ENCODE measurements at places on chromosomes 6 and 20.
A peak's percentile ranks its signal among the peaks of the same experiment; 100 is the strongest.

GRCh38 chr20:2697768-2698167 lies 5.2 kb downstream of the EBF4 start:
- DNase-seq: no peak

DNA sequence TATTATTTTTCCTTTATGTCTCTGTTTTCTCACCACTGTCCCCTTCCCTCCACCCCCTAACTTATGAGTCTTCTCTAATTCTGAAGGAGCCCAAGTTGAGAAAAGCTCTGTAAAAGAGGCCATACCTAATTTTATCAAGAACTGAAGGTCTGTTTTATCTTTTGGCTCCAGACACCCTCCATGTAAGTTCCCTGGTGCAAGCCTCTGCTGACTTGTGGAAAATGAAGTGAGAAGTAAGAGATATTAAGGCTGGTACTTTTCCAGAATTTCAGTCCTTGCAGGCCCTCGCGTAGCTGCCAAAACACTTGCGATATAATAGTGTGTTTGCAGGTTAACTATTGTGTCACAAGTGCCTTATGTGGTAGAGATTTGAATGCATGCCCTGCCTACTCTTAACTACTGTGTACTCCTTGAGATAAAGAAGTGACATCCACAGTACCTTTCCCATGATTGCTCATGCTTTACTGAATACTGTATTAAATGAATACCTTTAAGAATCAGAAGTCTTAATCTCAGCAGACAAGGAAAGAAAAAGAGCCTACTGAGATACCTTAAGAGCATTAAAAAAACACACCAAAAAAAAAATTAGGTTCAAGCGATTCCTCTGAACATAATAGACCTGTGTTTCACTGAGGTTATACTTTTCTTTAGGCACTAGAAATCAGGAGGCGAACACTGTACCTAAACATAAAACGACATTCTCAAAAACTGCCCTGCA lies 143.6 kb upstream of the ZNF184 start:
- DNase-seq: no peak

- peak; percentile 99 for DNase-seq
Measured at GRCh38 chr6:169162752-169163407, 90.8 kb downstream of the THBS2 start.

DNA sequence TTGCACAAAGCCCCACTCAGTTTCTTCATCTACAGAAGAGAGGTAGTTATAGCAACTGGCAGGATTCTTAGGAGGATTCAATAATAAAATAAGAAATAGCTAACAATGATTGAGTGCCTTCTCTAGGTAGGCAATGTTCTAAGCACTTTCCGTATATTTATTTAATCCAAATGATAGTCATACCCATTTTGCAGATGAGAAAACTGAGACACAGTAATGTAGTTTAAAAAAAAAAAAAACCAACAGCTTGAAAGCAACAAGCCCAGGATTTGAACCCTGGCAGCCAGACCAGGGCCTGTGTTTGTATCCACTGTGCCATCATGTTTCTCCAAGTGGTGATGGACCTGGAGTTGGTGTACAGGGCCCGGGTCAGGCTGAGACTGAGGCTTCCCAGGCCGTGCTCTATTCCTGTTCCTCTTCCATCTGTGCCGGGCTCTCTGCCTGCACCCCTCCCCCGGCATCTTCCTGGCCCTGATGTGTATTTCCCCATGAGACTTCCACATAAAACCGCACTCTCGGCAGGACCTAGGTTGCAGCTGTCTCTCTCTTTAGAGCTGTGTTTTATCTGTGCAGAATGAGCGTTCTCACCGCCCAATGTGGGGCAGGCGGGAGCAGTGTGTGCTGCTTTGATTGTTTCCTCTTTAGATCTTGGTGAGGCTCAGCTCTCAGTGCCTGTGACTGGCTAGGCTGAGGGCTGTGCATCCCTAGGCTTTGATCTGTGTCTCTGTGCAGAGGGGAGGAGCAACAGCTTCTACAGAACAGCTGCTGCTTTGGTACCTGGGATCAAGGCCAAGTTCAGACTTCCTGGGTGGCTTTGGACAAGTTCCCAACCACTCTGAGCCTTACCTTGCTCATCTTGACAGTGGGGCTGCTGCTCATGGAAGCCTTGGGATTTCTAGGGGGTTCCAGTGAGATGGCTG lies 49.5 kb downstream of the TOX2 start:
- DNase-seq: peak; percentile 49

- no peak for DNase-seq
Measured at GRCh38 chr20:63645218-63645617, 8.0 kb downstream of the STMN3 start.

DNA sequence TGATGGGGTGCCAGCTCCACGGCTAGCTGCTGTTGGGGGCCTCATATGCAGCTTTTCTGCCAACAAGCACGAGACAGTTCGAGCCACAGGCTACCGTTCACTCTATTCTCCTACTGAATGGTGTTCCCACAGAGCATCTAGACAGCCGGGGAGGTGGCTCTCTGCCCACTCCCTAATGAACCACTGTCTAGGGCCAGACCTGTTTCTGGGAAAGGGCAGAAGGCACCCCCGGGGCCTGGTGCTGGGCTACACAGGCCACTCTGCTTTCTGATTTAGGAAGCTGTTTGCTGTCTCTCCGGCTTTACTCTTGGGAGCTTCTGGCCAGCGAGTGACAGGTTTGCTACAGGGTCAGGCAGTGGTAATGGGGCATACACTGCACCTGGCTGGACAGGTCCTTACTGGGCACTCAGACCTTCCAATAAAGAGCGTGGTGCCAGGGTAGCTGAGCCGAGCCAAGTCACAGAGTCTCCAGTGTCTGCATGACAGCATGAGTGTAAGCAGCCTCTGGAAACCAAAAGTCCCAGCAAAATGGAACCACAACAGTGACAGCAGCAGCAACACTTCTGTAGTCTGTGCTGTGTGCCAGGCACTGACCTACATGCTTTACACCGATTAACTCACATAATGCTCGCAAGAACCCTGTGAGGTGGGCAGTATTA lies 8.4 kb downstream of the CCDC167 start:
- DNase-seq: no peak

- no peak for DNase-seq
Measured at GRCh38 chr6:1043458-1043836, 268.5 kb upstream of the FOXQ1 start.

GRCh38 chr20:13865156-13865555 lies 80.3 kb downstream of the NDUFAF5 start:
- DNase-seq: no peak

DNA sequence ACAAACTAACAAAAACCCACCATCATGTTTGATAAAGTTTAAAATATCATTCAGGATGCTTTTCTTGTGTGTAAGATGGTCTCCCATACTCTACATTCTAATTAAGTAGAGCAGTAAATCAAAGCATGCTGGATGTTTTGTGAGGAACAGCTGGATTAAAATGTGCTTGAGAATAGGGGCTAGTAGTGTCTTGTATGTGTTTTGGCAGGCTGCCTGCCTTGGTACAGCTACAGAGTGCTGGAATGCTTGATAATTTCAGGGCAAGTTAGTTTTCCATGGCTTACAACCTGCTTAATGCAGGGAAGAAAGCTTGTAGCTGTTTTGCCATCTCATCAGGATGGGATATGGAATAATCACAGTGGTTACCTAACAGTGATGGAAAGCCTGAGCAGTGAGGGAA lies 636.6 kb upstream of the MMS22L start:
- DNase-seq: no peak

DNA sequence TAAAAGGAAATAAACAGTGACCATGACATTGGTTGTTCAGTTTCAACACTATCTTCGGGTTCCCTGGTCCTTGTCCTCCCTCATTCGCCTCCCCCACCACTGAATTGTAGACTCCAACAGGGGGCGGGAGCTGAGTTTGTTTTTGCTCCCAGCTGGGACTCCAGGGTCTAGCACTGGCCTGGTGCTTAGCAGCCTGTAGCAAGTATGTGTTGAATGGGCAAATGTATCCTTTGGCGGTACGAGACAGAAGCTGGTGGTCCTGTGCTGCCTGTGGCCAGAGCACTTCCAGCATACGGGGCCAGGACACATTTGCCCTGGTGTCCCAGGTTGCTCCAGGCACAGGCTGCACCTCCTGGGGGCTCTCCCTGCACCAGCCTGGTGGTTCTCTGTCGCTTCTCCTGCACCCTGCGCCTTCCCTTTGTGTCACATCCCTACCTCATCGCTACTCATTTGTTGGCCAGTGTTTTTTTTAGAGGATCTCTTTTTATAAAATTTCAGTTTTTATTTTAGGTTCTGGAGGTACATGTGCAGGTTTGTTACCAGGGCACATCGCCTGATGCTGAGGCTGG lies 40.1 kb downstream of the PHACTR3 start:
- DNase-seq: no peak

DNA sequence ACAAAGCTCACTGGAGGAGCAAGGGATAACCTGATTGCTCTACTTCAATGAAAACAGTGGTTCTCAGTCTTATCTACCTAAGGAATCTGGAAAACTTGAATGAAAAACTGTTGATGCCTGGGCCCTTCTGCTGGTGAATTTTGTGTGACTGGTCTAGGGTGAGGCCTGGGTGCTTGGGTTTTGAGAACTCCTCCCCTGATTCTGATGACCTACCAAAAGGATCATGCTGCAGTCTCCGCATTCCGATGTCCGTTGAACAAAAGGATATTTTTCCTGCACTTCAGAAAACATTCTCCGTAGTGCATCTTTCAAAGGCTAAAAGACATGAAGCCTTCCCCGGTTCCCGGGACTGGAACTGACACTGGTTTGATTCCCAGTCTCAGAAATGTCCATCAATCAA lies 157.9 kb downstream of the SYNDIG1 start:
- no peak for DNase-seq

DNA sequence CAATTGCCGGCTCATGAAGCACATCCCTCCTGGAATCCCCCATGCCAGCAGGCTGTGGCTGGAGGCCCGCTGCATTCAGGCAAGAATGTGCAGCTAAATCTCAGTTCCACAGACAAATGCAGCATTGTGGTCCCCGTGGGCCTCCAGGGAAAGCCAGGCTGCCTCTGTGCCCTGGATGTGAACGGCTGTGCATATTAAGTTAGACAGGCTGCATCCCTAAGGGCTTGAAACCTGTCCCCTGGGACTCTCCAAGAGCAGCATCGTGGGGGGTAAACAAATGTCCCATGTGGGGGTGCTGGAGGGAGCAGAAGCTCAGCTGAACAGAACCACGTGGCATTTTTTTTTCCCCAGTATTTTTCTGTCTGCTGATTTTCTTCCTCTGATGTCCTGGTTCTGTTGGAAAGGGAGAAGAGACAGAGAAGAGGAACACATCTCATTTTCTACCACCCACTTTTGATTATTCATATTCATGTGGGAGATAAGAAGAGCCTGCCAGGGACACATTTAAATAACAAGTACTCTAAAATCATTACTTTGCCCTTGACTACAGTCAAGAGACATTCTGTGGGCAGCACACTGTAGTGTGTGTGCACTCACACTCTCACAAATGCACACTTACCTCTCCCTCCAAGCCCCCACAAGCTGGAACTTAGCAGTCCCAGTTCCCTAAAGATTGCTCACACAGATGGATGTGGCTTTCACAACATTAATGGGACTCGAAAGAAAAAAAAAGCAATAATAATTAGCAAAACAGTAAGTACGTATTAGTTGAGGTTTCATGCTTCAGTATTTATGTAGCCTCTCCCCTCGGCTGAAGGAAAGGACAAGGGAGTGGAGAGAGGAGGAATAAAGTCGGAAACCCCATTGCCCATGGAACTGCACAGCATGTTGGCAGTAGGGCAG lies 16.9 kb downstream of the GFOD1 start:
- DNase-seq: no peak

GRCh38 chr6:169833258-169833794 lies 81.9 kb downstream of the ERMARD start:
- no peak for DNase-seq

GRCh38 chr6:118895261-118895560 lies 1.3 kb downstream of the ASF1A start:
- no peak for DNase-seq

GRCh38 chr20:8842525-8842924 lies 226.4 kb upstream of the PLCB4 start:
- no peak for DNase-seq

DNA sequence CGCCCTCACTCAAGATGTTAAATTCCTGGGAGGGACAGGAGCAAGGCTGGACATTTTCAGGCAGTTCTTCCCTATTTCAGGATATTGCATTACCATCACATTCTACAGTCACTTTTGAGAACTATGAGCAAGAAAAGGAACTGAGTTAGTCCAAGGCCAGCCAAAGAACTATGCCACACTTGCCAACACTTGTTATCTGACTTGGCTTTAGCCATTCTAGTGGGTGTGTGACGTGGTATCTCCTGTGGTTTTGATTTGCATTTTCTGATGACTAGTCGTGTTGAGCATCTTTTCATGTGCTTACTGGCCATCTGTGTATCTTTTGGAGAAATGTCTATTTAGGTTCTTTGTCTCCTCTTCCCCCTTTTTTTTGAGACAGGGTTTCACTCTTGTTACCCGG lies 12.0 kb downstream of the XRN2 start:
- peak; percentile 78 for DNase-seq

- no peak for DNase-seq
Measured at GRCh38 chr6:13681305-13682061, 30.2 kb downstream of the RANBP9 start.

DNA sequence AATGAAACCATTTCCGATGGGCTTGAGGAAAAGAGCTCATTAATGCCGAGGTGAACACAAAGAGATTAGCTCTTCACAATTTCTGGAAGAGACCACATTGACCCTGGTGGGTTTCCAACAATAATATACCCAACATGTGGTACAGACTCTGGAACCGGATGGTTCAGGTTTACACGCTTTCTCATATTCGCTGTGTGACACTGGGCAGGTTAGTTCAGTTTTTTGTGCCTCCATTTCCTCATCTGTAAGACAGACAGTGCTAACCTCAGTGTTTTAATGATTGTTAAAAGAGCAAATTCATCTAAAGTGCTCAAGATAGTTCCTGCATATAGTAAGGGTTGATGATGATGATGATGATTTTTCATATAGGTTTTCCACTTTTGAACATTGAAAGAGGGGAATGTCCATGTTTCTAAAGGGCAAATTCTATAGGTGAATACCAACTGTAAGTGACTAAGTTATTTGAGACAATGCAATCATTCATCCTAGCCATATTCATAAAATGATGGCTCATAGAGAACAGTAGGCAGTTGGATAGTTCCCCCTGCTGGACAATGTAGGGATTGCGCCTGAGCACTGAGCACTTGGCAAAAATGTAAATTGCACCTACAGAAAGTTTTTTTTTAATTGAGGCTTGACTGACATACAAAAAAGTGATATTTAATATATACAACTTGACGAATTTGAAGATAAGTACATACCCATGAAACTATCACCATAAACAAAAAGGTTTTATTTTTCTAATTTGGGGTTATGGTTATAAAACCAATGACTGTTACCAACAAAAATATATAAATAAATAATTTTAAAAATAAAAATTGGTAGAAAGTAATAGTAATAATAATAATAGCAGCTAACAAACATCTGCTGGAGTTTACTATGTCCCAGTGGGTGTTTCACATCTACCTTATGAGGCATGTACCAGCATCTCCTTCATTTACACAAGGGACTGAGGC lies 2.1 kb upstream of the PERP start:
- peak; percentile 70 for DNase-seq

DNA sequence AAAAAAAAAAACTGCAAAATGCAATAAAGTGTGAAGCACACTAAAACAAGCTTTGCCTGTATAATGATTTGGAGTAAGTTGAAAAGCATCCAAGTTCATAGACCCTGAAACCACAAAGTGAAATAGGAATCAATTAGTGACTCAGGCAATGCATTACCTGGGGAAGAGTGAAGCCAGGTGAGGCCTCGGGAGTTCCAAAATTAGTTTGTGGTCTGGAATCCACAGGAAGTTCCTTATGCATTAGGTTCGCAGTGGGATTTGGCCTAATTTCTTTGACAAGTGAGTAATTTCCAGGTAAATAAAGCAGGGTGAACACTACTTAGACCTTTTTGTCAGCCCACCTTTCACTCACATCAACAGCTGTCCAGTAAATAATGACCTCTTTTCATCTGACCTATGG lies 490.8 kb downstream of the CBLN4 start:
- no peak for DNase-seq

GRCh38 chr6:80793411-80793810 lies 686.9 kb downstream of the BCKDHB start:
- no peak for DNase-seq

All from IMR-90 (cell line).